ENCODE measurements at places on chromosomes 3 and 15. TPM values are rescaled to one million over a fixed set of nuclear protein-coding genes. Genes with fewer than 3 reads are reported as not detected.
A peak's percentile ranks its signal among the peaks of the same experiment; 100 is the strongest.

Gene ZNF710
- total RNA-seq: 32.3 TPM

Gene SOX2
- not detected for total RNA-seq

DNA sequence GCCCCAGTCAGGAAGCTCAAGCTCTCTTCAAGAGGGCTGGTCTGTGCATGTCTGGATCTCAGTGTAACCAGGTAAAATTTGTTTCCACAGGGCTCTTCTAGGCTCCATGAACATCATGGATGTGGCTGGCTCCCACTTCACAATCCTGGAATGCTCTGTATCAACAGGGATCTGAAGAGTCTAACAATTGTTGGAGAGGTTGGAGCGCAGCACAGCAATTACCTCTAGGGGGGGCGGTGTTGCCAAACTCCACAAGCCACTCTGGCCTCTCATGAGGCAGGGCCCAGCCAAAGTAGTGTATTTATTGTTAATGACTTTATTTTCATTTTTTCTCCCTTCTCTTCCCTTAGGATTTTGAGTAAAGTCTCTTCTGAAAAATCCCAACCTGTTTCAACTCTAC lies 6.1 kb upstream of the EIF2B5 start:
- H3K27me3 ChIP-seq: no peaks in the 10 kb centered on the region
- no peak overlapping the region for H3K4me3 ChIP-seq
- H3K36me3 ChIP-seq: no peaks in the 10 kb centered on the region
- no peak overlapping the region for H3K27ac ChIP-seq

DNA sequence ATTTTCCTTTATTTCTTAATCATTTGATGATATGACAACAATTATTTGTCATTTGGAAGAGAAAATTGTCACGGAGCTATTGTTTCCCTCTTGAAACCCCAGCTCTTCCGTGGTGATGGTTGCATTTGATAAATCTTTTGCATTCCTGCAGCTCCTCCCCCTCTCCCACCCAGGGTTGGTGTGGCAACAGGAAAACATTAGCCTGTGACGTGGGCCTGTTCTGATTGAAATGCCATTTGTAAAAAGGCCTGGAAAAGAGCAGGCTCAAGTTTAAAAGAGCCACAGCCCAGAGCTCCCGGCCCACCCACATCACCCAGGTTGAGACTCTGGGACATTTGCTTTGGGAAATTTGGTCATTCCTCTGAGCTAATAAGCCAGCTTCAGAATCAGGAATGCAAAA lies 282.5 kb downstream of the RPLP1 start:
- peaks cover 42% of the 10 kb centered on the region for H3K27me3 ChIP-seq
- no peak overlapping the region for H3K27ac ChIP-seq
- H3K4me3 ChIP-seq: no peak overlapping the region
- peaks cover 9% of the 10 kb centered on the region for H3K4me1 ChIP-seq

DNA sequence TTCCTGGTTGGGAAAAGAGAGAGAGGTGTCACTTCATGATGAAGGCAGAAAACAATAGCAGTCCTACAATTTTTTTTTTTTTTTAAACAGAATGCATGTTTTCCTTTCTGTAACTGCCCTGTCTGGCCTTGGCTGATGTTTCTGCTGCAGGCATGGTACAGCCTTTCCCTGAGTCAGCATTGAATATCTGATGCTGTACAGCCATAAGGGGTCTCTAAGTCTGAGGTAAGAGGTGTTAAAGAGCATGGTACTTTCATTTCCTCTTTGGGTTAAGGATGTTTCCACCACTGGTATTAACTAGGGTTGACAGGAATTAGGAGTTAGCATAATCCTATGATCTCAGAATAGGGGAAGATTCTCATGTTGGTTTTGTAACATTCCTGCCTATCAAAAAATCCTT lies 147.4 kb downstream of the CHST2 start:
- H3K27me3 ChIP-seq: no peaks in the 10 kb centered on the region
- H3K4me1 ChIP-seq: no peaks in the 10 kb centered on the region
- H3K27ac ChIP-seq: no peak overlapping the region
- DNase-seq: no peak

GRCh38 chr15:89822951-89823711 lies 8.5 kb upstream of the ANPEP start:
- no peak for DNase-seq
- no peak overlapping the region for H3K27ac ChIP-seq

DNA sequence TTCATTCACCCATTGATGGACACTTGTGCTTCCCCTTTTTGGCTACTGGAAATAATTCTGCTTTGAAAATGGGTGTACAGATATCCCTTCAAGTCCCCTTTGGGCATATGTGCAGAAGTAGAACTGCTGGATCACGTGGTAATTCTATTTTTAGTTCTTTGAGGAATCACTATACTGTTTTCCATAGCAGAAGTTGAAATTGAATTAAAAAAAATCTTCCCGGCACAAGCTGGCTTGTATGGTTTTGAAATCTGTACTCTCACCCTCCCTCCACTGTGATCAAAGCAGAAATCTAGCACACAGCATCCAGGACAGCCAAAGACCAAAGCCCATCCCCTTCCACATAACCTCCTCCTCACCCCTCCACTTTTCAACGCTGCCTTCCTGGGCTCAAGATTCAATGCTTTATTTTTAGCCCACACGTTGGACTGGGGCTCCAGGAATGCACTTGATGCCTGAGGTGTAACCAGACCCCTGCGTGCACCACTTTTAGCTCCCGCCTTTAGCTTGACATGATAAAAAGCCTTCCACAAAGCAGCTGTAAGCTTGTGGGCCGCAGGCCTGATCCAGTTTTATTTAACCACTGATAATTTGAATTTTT lies 29.9 kb downstream of the TMEM40 start:
- no peak overlapping the region for H3K4me3 ChIP-seq
- H3K36me3 ChIP-seq: no peaks in the 10 kb centered on the region
- peaks cover 6% of the 10 kb centered on the region for H3K27me3 ChIP-seq
- no peak overlapping the region for H3K27ac ChIP-seq
- no peak for DNase-seq
- no peaks in the 10 kb centered on the region for H3K4me1 ChIP-seq

- peak overlapping the region; percentile 69 for H3K4me3 ChIP-seq
Measured at GRCh38 chr3:119639494-119640350, 20.7 kb downstream of the POPDC2 start.

GRCh38 chr3:163957072-163957471 lies 1121.2 kb downstream of the SI start:
- DNase-seq: no peak
- H3K36me3 ChIP-seq: no peaks in the 10 kb centered on the region
- H3K27ac ChIP-seq: no peak overlapping the region
- H3K4me1 ChIP-seq: no peaks in the 10 kb centered on the region

GRCh38 chr3:42226470-42227425 lies 39.2 kb downstream of the CCK start:
- H3K4me1 ChIP-seq: no peaks in the 10 kb centered on the region
- no peaks in the 10 kb centered on the region for H3K27me3 ChIP-seq
- DNase-seq: no peak
- no peak overlapping the region for H3K27ac ChIP-seq
- no peaks in the 10 kb centered on the region for H3K36me3 ChIP-seq
- H3K4me3 ChIP-seq: no peak overlapping the region

DNA sequence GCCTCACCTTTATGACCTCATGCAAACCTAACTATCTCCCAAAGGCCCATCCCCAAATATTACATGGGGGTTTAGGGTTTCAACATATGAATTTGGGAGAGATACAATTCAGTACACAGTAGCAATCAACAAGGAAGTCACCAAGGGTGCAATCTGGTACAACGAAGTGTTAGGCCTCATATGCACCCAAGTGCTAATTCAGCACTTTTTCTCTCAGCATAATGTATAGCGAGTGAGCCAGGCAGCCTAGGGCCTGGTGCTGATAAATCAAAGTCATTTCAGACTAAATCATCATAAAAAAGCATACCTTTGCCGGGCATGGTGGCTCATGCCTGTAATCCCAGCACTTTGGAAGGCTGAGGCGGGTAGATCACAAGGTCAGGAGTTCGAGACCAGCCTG lies 11.7 kb upstream of the KBTBD8 start:
- no peak overlapping the region for H3K4me3 ChIP-seq
- H3K4me1 ChIP-seq: no peaks in the 10 kb centered on the region
- no peaks in the 10 kb centered on the region for H3K27me3 ChIP-seq
- H3K36me3 ChIP-seq: no peaks in the 10 kb centered on the region

DNA sequence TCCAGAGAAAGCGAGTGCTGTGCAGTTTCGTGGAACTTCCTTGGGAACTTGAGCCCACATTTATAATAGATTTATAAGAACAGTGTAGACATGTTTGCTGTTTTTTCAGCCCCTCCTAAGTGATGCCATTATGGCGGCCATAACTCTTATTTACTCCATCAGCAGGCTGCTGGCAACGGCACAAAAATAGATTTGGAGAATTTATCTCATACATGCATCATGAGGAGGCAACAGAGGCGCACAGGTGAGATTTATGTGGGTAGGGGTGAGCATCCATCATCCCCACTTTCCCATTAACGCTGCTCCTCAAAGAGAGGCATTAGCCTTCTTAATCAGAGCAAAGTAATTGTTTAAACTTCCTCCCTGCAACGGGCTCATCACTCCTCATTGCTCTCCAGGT lies 182.5 kb downstream of the RAB11A start:
- no peak for DNase-seq
- H3K27ac ChIP-seq: no peak overlapping the region
- no peaks in the 10 kb centered on the region for H3K27me3 ChIP-seq
